Umbilical cord (tissue), 2 donors: ENCODE measurements at places on chromosomes 5 and 9.

DNA sequence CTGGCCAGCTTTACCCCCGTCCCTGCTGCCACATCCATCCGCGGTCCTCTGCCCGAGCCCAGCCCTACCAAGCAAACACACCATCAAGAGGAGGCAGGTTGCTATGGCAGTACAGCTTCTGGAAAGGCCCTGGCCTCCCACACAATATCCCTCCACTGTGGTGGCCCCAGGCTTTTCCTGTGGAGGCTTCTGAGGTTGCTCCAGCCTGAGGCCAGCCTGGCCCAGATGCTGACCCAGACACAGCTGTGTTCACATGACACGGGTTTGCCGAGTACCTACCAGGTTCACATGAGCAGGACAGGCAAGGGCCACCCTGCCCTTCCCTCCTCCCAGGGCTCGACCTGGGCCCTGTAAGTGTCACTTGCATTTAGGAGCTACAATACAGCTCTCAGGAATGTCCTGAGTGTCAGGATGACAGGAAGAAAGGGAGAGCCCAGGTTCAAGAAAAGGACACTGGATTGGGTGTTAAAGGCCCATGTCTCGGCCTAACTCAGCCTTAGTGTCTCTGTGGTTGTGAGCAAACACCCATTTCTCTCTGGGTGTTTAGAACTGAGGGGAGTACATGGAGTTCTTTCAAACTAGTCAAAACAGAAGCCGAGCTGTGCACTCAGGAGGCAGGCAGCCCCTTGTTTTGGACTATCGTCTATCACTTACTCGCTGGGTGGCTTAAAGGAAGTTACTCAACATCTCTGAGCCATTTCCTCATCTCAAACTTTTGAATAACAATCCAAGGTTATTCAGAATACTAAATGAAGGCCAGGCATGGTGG is 40.2 kb downstream of the NAIF1 start:
- DNase-seq, result no peak

GRCh38 chr9:136228107-136228875 is 17.3 kb downstream of the QSOX2 start:
- DNase-seq, result no peak

GRCh38 chr9:96031366-96031824 is 155.9 kb downstream of the ERCC6L2 start:
- DNase-seq, result peak; percentile 69

GRCh38 chr5:1883925-1884677 is 1.4 kb upstream of the IRX4 start:
- no peak for DNase-seq

GRCh38 chr5:157554179-157555036 is 21.2 kb downstream of the ADAM19 start:
- DNase-seq, result no peak

- DNase-seq, result no peak
Observed at GRCh38 chr9:91907484-91908292, 42.3 kb downstream of the ROR2 start.

- no peak for DNase-seq
Observed at GRCh38 chr5:54177058-54177457, 133.3 kb downstream of the ARL15 start.

DNA sequence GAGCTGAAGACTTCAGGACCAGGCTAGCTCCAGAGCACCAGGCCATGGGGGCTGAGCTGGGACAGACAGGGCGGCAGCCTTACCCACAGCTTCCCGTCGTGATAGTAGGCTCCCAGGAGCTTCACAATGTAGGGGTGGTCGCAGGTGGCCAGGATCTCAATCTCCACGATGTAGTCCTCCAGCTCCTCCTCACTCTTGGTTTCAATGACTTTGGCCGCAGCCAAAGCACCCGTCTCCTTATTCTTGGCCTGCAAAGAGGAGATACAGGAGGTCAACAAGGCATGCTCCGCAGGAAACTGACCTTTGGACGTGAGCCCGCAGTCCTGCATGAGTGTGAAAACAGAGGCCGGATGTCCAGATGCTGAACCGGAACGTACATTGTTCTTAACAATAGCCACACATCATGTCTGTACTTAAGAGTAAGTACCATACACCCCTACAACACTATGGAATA is 31.5 kb downstream of the STK10 start:
- DNase-seq, result no peak

DNA sequence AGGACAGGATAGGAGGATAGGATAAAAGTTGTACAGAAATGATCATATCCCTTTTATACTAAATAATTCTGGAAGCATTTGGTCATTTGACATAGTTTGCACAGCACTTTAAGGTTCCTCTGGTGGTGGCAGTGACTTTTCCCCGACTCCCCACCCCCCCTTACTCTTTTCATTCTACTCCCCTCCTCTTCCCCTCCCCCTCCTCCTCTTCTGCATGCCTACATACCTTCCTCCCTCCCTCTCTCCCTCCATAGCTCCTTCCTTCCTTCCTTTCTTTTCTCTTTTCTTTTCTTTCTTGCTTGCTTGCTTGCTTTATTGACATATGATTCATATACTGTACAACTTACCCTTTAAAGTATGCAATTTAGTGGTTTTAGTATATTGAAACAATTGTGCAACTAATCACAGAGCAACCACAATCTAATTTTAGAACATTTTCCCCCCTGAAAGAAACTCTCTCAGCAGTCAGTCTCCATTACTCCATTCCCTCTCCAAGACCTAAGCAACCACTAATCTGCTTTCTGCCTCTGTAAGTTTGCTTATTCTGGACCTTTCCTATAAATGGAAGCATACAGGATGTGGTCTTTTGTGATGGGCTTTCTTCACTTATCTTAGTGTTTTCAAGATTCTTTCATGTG is 159.0 kb downstream of the HACD4 start:
- no peak for DNase-seq

DNA sequence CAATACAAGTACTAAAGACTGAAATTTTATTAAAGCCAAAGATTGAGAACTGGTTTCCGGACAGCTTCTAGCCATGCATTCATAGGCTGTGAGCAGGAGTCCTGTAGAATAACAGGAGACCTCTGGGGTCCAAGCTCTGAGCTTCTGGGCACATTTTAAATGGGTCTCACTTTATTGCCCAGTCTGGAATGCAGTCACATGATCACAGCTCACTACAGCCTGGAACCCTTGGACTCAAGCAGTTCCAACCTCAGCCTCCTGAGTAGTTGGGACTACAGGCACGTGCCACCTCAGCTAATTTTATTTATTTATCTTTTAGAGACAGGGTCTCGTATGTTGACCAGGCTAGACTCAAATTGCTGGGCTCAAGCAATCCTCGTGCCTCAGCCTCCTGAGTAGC is 15.4 kb downstream of the CDKN2AIPNL start:
- no peak for DNase-seq

DNA sequence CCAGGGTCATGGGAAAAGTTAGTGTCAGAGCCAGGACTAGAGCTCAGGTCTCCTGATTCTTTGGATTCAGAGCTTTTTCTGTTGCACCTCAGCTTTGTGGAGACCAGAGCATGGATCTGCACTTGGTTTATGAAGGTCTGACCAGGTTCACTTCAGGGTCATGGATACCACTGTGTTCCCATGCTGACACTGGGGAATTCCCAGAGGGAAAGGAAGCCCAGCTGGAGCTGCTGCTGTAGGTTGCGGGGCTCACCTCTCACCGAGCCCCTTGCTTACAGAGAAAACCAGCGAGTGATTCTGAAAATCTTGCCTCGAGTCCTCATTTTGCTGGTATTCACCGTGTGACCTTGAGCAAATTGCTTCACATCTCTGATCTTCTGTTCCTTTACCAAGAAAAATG is 83.0 kb downstream of the RGS3 start:
- no peak for DNase-seq

DNA sequence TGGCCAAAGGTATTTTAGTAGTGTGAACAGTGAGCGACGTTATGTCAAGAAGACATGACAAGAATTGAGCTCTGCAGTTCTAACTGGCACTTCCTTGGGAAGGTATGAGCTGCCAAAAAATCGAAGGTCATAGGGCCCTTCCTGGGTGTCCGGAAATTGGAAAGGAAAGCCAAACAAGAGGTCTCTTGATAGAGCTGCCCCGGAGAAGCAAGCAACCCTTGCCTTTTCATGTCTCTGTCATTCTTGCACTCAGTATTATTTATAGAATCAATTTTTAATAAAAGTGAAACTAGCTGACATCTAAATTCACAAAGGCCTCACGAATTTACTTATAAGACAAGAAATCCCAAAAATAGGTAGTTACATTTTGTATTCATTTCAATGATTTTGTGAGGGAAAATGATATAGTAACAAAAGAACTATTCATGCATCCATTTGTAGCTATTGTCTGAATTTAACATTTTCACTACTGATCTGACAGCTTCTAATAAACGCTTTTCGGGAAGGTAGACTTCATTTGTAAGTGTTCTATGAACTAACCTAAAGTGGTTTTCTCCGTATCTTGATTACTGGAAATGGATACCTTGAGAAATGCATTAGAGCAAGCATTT is 113.8 kb upstream of the VCAN start:
- DNase-seq, result no peak

DNA sequence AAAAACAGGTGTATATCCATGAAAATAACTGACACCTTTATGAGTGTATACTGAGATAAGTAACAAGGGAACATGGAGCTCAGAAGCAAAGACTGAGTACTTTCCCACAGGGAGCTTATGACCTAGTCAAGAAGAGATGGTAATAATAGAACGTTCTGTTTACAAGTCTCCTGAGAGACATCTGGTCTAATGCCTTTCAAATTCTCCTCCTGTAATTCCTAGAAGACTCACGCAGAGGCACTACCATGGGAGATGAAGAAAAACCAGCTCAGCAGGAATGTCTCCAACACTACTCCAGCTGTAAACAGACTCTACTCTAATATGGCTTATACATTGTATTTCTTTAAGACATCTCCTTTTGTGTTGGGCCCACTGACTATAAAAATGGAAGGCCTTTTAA is 503.6 kb upstream of the TUSC1 start:
- DNase-seq, result no peak

- DNase-seq, result no peak
Observed at GRCh38 chr5:122390694-122391093, 78.7 kb downstream of the SNCAIP start.

- no peak for DNase-seq
Observed at GRCh38 chr9:128712451-128713410, 10.4 kb downstream of the PKN3 start.

DNA sequence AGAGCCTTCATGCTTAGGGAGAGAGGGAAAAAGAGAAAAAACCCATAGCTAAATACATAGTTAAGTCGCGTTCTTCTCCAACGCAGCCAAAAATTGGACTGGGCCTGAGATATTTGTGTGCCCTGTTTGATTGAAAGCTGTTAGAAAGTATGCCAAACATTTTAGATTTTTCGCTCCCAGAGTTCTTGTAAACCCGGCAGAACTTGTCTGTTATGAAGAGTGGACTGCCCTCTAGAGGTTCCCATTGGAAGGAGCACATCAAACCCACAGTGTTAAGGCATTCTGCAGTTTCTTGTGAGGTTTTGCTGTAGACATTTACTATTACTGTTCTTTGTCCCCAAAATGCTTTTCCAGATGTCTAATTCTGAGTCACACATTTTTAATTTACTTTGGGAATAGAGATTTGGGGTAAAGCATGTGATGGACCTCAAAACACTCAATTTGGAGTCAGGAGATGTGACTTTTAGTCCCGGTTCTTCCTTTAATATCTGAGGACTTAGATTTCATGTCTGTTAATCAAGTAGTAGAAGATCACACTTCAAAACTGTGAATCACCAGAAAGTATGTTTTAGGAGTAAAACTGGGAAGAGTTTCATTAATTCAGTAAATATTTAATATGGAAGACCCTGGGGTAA is 96.6 kb downstream of the PCSK1 start:
- DNase-seq, result peak; percentile 93

GRCh38 chr9:83111169-83111568 is 48.2 kb upstream of the RASEF start:
- DNase-seq, result no peak

DNA sequence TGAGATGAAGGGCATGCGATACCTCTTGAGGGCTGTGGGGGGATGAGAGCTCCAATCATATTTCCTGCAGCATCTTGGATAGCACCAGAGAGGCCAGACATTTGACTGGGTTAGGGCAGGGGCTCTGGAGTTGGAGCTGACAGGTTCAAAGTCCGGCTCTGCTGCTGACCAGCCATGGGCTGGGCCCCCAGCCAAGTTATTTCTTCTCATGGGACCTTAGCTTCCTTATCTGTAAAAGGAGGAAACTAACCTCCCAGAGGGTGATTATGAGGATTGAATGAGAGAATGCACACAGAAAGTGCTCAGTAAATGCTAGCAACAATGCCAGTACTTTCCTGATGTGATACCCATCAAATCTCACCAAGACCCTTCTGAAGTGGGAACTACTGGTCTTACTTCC is 65.2 kb upstream of the SLC25A51 start:
- peak; percentile 43 for DNase-seq

DNA sequence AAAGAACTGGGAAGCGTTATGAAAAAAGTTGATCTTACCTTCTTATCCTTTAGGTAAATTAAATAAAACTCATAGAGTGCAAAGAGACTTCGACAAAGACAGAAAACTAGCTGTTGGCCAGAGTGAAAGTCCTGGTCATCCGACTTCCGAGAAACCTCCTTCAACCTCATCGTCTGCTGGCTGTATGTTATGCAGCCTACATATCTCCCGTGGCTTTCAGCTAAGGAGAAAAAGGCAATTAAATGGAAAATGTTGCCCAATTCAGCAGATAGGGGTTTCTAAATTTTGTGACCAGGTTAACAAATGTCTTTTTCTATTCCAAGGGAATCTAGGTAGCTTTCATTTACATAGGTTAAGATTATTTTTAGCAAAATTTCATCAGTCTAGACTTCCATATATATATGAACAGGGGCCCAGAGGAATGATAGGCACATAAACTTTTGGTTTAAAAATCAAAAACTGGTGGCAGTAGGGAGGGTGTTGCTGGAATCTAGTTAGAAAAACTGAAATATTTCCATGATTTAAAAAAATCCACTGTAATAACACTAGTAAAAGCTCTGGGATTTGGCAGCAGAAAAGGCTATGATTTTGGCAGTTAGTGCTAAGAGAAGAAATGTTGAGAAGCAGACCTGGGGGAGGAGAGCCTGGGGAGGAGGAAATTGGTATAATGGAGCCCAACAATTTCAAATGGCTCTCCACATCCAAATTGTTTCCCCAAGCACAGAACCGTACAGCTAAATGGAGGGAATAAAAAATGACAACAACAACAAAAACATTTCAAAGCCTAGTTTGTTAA is 32.1 kb downstream of the RAI14 start:
- DNase-seq, result peak; percentile 91

DNA sequence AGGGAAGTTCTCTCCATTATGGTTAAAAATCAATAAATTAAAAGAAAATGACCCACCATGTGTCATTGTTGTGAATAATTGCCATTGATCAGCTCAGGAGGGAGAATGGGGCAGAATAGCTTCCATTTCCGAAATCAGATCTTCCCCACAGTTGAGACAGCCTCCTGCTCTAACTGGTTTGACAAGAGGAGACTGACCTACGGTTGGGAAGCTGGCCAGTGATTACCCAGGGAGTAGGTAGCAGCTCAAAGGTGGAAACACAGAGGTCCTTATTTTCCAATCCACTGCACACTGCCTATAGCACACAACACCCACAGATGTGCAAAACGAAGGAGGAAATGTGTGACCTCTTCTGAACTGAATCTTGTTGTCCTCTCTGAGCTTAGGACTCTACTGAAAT is 69.0 kb upstream of the DAPK1 start:
- no peak for DNase-seq
